ENCODE measurements at places on chromosomes 5 and 9.

- DNase-seq = no peak
Measured at GRCh38 chr9:116059466-116059865, 94.1 kb upstream of the PAPPA start.

DNA sequence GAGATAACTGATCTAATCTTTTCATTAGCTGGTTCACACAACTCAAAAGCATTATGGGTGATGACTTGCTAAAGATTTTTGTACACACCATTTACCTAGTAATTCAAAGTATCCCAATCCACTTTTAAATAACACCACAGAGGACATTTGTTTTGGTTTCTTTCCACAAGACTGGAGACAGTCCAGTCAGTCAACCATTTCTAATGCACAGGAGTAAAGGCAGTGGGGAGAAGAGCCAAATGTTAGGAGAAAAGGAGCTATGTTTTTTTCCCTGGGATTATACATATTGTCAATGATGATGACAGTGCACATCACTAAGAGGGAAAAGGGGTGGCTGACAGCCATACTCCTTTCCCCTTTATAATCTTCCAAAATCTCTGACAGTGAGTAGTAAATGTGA, 240.9 kb downstream of the GABRB2 start:
- no peak for DNase-seq

GRCh38 chr9:130498918-130499698, 54.3 kb downstream of the ASS1 start:
- no peak for DNase-seq

GRCh38 chr9:111938427-111938800, 41.8 kb downstream of the UGCG start:
- no peak for DNase-seq

DNA sequence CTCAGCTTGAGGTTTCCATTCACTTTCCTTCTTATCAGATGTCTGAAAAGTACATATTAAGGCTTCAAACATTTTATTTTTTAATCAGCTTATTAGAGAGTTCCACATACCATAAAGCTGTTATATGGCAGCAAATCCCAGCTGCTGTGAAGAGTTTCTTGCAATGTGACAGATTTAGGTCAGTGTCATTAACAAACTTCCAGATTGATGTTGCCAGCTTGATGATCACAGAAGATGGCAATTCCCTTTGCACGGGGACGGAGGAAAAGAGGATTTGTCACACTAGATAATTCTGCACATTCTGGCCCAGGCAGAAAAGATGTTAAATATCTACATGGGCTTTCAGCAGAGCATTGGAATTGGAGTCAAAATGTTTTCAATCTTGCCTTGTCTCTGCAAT, 215.8 kb downstream of the BRINP1 start:
- no peak for DNase-seq

DNA sequence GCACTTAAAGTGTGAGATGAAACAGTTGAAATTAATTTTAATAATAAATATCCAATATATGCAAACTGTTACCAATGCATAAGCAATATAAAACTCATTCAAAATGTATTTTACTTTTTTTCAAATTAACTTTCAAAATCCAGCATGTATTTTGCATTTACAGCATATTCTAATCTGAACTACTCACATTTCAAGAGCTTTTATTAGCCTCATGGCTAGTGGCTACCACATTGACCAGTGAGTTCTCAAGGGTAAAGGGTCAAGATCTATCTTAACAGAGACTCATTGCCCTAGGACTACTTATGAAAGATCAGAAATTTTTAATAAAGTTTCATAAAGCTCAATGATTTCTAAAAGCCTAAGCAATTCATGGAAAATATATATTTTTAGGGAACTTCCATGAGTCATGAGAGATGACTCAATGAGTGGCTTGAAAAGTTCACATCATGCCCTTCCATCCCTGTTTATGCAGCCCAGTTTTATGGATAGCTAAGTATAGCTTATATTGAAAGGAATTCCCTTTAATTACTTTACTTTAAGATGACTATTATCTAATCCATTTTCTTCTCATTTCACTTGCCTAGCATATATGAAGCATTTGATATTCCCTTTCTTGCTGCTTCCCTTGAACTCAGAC, 608.6 kb downstream of the SLCO4C1 start:
- DNase-seq = no peak

DNA sequence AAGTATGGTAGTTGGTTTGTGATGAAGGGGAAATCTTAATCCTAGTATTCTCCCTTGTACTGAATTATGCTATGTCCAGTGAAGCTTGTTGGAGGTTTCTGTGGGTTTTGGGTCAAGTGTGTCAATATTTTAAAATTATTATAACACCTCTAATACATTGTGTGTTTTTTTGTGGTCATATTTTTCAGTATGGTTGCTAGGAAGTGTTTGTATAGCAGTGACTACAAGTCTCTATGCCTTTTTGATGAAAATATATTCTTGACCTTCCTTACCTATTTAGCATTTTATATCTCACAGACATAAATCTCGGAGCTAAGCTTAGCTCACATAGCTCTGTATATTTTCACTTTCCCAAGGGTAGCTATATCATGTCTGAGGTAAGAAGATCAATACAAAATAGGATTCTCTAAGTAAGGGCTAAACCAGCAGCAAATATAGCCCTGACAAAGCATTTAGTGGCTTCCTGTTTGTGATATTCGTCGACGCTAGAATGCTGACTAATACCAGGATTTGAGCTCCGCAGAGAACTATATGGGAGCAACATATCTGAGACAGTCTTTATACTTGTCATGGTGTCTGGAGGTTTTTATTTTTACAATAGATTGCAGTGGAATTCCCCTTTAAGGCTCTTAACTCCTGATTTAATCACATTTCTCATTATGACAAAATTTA, 82.3 kb downstream of the MACIR start:
- DNase-seq = no peak

DNA sequence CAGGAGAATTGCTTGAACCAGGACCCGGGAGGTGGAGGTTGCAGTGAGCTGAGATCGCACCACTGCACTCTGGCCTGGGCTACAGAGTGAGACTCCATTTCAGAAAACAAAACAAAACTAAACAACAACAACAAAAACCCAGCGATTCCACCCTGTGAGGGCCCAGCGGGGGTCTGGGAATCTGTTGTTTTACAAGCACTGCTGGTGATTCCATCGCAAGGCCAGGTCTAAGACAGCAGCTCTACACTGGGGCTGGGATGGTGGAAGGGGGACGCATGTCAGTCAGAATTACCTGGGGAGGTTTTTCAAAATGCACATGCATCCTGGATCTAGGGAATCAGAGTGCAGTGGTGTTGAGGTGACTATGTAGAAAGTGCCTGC, 90.9 kb downstream of the ANKRD55 start:
- DNase-seq = no peak

DNA sequence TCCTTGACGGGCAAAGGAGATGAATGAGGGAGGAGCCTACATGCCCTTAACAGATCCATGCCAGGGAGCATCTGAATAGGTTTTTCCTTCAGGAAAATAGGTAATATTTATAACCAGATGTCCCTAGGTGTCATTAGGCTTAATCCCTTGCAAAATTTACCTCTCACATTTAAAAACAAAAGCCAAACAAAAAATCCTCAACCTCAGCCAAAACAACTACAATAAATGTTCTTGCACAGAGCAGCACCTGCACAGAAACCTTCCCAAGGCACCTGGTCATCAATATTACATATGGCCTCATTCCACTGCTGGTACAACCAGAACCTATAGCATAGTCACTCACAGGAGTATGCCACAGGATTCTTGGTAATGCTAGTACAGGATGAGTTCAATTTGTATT, 30.1 kb downstream of the SLC38A9 start:
- no peak for DNase-seq

DNA sequence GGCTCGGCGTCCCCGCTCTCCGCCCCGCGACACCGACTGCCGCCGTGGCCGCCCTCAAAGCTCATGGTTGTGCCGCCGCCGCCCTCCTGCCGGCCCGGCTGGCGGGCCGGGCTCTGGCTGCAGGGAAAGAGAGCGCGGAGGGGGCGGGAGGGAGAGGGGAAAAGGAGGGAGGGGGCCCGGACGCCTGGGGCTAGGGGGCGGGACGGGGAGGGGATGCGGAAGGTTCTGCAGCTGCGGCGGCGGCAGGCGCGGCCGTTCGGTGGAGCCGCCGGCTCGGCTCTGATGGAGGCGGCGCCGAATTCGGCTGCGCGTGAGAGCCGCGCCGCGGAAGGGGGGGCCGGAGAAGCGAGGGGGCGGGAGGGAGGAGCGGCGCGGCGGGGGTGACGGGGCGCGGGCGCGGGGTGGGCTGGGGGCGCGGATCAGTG, at the start of gene MARCHF11:
Gene MARCHF11 (minus strand): TSS at position 281 of the 425 bp plus-strand sequence. CDS start 216 bp downstream, at position 65.
- DNase-seq = no peak

Data from CD4-positive, alpha-beta T cell treated with Interleukin-15 for 1 hour (primary cell).